Inflammatory macrophage treated with lipopolysaccharide for 1 hour (primary cell): ENCODE measurements at places on chromosomes 11 and 22.
A peak's percentile ranks its signal among the peaks of the same experiment; 100 is the strongest.

DNA sequence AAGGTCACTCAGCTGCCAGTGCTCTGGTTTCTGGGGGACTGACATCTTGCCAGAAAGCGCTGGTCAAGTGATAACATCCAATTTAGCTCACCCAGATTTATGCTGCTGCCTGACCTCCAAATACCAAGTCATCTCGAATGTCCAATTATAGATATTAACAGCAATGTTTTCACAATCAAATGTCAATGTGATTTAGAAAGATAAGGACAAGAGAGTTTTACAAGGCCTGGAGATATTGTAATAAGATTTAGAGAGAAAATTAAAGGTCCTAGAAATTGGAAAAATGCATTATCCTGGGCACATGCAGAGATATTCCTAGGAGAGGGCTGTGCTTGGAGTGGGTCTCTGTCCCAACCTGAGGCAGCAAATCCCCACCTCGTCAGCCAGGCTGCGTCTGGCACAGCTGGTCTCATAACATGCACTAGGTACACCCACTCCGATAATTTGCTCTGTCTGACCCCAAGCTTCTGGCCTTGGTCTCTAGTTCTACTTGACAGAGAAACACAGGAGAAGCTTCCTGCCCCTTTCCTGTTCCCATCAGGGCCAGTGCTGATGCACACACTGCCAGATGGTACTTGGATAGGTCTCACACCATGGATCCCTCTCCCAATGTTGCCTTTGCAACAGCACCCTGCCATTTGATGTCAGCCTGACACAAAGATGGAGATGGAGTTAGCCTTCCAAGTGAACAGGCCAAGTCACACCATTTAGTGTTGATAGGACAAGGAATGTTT lies 28.6 kb downstream of the USH1C start:
- no peak for DNase-seq

DNA sequence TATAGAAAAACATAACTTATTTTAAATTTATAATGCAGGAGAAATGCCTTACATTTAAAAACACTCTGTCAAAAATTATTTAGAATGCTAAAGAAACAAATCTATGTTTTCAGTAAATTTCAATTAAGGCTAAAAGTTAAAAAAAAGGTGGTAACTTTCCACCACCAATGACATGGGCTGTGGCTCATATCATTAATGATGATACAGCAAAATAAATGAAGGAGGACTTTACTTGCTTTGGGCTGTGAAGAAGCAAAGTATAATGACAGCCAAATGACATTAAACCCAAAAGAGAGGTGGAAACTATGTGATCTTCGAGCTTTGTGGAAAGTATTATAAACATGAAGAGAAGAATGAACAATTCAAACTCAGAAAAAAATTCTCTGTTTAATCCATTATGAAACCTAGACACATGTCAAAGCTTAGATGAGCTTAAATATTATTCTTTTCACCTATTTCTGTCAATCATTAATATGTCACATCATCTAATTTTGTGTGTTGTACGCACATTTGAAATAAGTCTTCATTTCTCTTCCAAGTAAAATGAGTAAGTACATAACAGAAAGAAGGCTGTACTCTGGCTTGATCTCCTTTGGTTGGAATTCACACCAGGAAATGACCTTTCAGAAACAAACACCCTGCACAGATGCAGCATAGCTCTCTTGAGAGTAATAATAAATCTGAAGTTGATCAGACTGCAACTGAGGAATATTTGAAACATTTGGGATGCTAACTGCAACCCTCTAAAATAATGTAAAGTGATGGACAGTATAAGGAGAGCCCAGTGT lies 265.8 kb downstream of the TTC28 start:
- no peak for DNase-seq

DNA sequence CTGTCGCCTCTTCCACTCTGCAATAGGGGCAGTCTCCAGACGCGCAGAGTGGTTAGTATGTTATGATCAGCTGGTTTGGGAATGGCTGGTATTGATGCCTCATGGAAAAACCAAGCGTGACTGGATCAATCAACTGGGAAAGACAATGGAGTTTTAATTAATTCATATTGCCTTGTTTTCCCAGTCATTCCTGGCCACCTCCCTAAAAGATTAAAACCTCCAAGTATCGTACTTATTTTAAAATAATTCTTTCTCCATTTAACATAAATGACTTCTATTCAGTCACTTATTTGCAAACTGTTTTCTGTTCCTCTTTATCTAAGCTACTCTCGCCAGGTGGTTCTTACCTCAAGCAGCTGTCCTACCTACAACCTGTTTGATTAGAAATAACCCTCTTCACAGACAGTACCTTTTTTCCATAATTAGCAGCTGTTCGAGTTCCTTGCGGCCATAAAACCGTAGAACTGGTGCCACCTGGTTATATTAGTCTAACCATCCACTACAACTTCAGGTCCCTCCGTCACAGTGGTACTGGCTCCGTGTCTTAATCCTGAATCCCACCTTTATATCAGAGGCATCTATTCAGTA lies 898 bp downstream of the ZNF215 start:
- no peak for DNase-seq

DNA sequence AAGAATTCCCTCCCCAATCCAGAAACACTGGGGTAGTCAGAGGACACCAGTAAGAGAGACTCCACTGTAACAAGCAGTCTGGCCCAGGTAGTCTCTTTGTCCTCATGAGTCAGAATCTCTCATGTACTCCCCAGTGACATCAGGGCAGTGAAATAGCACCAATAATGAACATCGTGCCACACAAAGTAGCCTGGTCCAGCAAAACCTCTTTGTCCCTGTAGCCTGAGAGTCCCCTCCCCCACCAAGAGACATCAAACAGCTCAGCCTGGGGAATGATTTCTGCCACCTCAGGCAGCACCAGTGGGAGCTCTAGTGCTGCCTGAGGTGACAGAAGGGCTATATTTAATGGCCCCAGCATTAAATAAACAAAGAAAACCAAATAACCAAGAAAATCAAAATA lies 88.1 kb downstream of the SBF2 start:
- DNase-seq, result no peak

- DNase-seq, result no peak
Measured at GRCh38 chr22:23085785-23086184, 15.5 kb downstream of the GNAZ start.

DNA sequence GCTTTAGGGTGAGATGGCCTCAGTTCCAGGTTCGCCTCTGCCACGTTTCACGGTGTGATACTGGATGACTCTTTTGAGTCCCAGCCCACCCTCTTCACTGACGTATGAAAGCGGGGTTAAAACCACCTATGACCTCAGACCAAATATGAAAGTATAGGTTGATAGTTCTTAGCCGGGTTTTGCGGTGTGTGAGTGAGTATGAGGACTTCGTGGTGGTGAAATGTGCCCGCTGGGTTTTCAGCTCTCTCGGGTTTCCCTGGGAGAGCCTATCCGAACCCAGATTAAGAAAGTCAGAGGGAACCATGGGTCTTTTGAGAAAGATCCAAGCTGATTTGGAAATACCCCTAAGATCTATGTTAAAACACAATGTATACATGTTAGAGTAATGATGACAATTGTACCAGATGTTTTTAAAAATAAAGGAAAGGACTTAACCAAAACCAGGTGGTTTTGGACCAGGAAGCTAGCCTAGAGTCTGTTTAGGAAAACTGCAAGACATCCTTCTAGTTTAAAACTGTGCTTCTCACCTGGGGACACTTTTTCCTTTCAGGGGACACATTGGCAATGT lies 25.8 kb upstream of the ST3GAL4 start:
- no peak for DNase-seq

- no peak for DNase-seq
Measured at GRCh38 chr11:93005239-93005638, 35.8 kb downstream of the MTNR1B start.

GRCh38 chr22:20147237-20147988 lies 3.4 kb downstream of the CCDC188 start:
- no peak for DNase-seq

- peak; percentile 24 for DNase-seq
Measured at GRCh38 chr22:36546092-36546804, 17.3 kb upstream of the EIF3D start.
